ENCODE measurements at places on chromosomes 16 and 17.

DNA sequence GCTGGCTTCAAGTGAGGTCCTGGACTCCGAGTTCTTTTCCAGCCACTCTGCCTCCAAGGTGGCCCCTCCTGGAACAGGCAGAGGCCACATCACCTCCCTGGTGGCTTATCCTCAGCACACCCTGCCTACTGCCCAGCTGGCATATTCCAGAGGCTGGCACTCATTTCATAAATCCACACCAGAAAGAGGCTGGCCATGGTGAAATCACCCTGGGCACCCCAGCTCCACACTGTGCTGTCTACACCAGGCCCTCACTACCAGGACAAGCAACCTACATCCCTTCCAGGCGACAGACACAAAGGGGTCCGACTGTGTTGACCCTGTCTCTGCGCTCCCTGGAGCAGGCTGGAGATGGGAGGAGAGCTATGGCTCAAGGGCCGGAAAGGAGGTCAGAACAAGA lies 100.2 kb downstream of the C16orf78 start:
- no peak for DNase-seq

DNA sequence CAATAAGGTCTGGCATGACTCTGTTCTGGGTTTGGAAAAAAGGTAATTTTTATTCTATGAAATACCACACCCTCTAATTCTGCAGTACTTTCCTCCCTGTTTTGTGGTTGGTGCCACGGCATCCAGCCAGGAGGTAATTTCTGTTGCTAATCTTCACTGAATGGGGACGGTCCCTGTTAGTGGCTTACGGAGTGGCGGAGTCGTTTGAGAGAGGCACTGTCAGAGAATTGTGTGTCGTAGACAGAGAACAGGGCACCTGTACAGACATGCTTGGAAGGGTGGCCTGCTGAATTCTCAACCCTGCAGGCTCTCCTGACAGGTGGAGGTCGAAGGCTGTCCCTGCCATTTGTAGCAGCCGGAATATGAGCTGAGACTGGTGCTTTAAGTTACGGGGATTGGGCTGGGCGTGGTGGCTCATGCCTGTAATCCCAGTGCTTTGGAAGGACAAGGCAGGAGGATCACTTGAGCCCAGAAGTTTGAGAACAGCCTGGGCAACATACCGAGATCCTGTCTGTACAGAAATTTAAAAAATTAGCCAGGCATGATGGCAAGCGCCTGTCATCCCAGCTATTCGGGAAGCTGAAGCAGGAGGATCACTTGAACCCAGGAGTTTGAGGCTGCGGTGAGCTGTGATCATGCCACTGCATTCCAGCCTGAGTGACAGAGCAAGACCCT lies 33.2 kb downstream of the EEF2K start:
- no peak for DNase-seq

DNA sequence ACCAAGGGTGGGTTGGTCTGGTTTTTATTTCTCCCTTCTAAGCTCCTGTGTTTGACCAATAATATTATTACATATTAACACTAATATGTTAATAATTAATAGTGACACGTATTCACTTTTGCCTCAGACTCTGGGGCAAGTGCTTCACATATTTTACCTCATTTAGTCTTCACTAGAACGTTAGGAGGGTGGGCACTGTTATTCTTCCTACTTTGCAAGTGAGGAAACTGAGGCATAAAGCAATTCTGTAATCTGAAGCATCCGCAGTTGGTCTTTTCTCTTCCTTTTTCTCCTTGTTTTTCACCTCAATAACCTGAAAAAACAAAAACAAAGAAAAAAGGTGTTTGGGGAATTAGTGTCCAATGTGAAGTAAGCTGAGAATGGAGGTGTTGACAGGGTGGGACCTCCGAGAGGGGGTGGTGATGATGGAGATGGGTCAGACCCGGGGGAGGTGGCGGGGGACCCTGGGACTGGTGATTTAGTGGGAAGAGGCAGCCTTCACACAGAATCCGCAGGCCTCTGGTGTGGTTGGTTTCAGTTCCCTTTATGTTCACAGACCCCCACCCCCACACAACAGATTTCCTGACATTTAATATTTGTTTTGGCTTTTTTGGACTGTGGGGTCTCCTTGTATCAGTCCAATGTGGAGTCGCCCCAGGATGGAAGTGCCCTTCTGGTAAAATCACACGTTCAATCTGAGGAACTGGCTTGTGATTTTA lies 3.7 kb downstream of the CDH1 start:
- no peak for DNase-seq

DNA sequence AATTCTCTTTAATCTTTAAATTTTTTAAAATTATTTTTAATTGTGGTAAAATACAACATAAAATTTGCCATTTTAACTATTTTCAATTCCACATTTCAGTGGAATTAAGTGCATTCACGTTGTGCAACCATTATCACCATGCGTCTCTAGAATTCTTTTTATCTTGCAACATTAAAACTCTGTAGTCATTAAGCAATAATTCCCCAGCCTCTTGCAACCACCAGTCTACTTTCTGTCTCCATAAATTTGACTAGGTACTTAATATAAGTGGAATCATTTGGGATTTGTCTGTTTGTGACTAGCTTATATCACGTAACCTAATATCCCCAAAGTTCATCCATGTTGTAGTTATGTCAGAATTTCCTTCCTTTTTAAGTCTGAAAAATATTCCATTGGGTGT lies 79.1 kb downstream of the TAOK1 start:
- no peak for DNase-seq

GRCh38 chr17:73013816-73014663 lies 78.4 kb downstream of the SLC39A11 start:
- DNase-seq, result no peak

DNA sequence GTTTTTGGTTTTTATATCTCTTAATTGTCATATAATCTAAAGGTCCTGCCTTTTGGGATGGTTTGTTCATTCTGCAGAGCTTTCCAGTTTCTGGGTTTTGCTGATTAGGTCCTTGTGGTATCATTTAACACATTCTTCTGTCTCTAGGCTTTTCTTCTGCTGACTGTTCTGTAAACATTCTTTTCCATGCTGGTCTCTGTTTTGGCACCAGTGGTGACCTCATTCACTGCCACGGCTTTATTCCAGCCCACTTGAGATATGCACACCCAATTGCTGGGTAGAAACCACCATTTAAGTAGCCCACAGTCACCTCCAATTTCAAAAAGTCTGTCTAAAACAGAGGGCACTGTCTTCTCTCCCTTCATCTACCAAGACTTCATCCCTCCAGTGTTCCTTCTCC lies 31.1 kb upstream of the COX10 start:
- DNase-seq, result no peak

DNA sequence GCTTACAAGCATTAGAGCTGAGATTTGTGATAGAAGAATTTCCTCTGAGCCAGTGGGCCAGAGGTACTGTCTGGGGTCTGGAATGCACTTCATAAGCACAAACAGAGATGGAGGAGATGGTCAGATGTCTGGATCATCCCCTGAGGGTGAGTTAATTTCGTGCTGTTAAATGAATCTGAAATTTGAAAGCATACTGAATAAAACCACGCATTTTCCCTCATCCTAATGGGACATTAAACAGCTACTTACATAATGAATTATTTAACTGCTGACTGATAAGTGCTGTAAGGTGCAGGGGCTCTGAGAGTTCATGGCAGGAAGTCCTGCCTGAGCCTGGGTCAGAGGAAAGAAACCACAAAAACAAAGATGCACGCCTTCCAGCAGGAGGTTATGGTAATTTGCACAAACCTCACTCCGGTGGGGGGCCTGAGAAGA lies 136.3 kb upstream of the XYLT1 start:
- no peak for DNase-seq

DNA sequence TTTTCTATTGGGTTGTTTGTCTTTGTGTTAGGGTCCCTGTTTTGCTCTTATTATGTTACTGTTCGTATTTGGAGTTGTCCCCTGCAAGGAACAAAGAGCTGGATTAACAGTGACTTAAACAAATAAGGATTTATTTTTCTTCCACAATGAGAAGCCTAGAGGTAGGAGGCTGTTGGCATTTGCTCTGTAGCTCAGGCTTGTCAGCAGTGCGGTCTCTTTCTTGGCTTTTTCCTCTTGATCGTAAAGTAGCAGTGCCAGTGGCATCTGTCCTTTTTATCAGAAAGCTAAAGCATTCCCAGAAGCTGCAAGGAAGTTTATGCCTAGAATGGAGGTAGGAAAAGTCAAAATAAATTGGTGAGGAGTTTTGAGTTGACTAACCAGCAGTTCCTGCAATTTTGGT lies 154.1 kb downstream of the HS3ST4 start:
- DNase-seq, result no peak

GRCh38 chr16:82199209-82199608 lies 29.2 kb upstream of the MPHOSPH6 start:
- DNase-seq, result no peak

DNA sequence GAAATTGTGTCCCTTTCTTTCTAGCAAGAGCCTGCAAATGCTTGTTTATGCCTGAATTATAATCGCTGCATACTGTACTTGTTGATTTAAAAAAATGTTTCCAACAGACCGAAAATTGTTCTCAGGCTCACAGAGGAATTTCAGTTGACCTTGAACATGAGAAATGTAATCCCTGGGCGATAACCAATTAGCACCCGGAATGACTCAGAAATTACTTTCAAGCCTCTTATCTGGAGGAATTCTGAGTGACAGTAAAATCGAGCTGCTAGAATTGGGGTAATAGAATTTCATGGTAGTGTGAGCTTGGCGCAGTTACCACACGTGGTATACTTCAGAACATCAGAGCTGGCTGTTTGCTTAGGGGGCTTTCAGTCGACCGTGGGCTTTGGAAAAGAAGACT lies 139.1 kb upstream of the CACNG3 start:
- DNase-seq, result no peak

Data from activated CD4-positive, alpha-beta T cell treated with anti-CD3 and anti-CD28 coated beads for 24 hours (primary cell).